ENCODE measurements at places on chromosomes 5 and 9.

DNA sequence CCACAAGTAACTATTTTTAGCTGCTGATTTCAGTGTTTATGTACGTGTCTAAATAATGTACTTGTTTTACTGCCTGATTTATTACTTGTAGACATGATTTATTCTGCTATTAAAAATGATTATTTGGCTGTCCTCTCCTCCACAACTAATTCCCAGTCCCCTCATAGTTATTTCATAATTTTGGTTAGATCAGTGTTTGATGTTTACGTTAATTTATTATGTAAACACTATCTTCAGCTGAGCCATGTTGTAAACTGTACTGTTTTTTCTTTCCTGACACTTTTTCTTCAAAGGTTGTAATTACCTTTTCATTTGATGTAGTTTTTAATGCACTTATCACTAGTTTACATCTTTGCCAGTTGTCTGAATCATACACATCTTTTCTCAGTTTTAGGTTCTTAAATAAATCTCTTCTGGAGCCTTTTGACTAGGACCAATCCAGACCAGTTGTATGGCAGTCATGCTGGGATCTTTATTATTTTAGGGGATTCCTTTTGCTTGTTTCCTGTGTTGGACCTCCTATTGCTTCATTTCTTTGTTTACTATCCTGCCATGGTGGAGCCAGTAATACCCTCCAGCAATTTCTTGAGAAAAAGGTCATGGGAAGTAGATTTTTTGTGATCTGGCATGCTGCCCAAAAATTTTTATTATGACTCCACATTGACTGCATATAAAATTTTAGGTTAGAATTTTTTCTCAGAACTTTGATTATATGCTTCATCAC, 16.1 kb downstream of the AP3S1 start:
- DNase-seq: no peak

DNA sequence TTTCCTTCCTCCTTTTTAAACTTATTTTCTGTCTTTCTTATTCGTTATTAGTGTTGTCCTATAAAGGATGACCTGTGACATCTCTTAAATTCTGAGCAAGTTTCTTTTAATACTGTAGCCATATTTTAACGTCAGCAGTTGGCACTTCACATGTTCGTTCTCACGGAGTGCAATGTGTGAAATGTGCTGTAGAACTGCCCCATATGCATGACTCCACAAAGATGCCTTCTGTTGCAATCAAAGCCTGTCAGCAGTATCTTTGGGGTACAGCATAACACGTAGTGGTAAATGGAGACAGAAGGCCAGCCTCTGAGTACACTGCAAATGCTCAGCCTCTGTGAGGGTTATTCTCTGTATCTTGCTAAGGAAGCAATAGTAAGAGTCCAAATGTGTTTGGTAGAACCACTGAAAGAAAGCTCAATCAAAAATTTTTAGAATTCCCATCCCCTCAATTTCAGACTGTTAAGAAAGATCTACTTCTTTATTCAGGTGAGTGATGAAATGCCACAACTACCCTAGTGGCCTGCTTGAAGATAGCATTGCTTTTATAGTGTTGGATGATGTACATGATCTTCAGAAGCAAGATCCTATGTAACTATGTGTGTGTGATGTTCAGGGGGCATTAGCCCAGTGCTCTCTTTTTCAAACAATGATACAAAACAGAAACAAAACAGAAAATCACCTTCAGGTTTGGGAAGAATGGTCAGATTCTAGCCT, 277.7 kb downstream of the TMEM167A start:
- no peak for DNase-seq

DNA sequence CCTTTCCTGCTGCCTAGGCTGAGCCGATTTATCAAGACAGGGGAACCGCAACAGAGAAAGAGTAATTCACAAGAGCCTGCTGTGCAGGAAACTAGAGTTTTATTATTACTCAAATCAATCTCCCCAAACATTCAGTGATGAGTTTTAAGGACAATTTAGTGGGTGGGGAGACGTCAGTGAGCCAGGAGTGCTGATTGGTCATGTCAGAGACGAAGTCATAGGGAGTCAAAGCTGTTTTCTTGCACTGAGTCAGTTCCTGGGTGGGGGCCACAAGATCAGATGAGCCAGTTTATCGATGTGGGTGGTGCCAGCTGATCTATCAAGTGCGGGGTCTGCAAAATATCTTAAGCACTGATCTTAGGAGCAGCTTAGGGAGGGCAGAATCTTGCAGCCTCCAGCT, 19.0 kb downstream of the SNX24 start:
- no peak for DNase-seq

DNA sequence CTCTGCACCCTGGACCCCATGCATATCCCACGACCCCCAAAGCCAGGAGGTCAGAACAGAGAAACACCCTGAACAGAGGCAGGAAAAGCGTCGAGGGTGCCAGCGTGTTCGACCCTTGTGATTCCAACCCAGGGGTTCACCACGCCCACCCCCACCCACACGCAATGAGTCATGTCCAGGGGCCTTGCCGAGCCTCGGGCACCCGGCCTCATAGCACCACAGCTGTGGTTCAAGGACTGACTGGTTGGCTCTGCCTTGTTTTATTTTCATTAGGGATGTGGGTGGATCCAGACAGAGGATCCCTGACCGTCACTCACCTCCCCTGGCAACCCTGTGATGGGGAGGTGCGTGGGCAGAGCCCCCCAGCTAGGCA, 9.5 kb upstream of the QSOX2 start:
- peak; percentile 20 for DNase-seq

DNA sequence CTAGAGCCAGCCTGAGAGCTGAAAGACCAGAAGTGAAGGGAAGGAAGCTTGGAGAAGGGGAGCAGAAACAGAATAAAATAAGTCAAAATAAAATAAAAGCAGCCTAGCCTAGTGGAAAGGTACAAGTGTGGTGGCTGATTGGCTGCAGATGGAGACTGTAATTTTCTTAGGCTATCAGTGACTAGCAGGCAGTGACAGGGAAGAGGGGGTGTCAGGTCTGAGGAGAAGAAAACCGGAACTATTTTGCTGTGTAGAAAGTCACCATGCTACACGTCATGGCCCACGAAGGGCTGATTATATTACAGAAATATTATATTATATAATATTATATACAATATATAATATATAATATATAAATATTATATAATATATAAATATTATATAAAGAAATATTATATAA, 98.1 kb upstream of the TAF11L2 start:
- no peak for DNase-seq

GRCh38 chr9:3243683-3244082, 282.1 kb downstream of the RFX3 start:
- DNase-seq: no peak

- DNase-seq: no peak
These were observed 86.2 kb upstream of the DHFR start for GRCh38 chr5:80740999-80741398.

GRCh38 chr5:164600929-164601535, 1095.6 kb downstream of the MAT2B start:
- no peak for DNase-seq

DNA sequence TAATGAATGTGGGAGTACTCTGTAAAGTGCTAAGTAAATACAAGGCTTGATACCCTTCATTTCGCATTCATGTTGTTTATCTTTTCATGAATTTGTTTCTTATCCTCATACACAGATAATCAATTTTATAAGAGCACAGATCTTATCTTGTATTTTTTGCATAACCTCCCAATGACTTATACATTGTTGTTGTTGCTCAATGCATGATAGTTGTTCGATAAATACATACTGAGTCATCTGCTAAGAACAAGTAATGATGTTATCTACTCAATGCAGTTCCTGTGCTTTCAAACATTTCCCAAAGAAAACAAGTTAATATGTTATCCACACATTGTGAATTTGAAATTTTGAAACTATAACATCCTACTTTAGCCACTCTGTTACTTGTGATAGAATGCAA, 60.7 kb downstream of the TAF11L14 start:
- DNase-seq: no peak

GRCh38 chr5:41057231-41057630, 13.9 kb downstream of the MROH2B start:
- no peak for DNase-seq

GRCh38 chr9:34177593-34178435, 1.0 kb upstream of the UBAP1 start:
- no peak for DNase-seq

DNA sequence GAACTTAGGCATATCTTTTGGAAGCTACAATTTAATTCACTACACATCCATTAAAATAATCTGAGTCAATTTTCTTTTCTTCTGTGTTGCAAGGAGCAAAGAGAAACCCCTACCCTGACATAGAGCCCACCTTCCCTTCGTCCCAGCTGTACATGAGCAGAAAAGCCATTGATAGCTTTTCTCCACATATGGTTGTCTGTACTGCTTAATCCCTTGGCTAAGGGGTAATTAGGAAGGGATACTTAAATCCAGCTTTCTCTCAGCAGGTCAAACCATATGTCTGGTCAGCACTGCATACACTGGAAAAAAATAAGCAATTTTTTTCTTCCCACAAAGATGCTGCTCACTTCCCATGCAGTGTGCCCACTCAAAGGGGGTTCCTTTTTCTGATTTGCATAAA, 94.7 kb upstream of the RAD23B start:
- no peak for DNase-seq

- no peak for DNase-seq
These were observed 222.7 kb downstream of the DCP2 start for GRCh38 chr5:113199122-113199905.

GRCh38 chr9:16543686-16544085, 326.8 kb downstream of the BNC2 start:
- no peak for DNase-seq

GRCh38 chr5:139379626-139380449, 3.3 kb downstream of the SLC23A1 start:
- no peak for DNase-seq

DNA sequence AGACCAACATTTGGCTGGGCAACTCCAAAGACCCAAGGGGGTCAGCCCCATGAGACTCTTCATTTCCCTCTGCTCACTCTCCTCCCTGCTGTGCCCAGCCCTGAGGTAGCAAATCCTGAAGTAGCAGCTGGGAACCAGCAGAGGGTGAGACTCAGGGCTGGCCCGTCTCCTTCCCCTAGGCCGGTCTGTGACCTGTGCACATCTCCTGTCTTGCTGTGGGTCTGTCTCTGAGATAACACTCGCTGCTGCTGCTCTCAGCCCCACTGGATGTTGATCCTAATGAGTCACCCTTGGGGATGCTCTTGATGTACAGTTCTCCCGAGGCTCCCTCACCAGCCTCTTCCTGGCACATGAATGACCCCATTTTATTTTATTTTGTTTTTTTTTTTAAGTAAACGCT, 7.3 kb upstream of the OR2V1 start:
- DNase-seq: no peak

- DNase-seq: peak; percentile 51
These were observed 56.8 kb upstream of the TEX48 start for GRCh38 chr9:114738581-114739316.

- DNase-seq: peak; percentile 74
These were observed at the start of gene APC for GRCh38 chr5:112737463-112738190. TSS of gene APC (plus strand) at chr5:112737885. CDS start at chr5:112754891, 17,006 bp downstream.

GRCh38 chr5:149770236-149770635, 40.1 kb downstream of the PPARGC1B start:
- DNase-seq: no peak

DNA sequence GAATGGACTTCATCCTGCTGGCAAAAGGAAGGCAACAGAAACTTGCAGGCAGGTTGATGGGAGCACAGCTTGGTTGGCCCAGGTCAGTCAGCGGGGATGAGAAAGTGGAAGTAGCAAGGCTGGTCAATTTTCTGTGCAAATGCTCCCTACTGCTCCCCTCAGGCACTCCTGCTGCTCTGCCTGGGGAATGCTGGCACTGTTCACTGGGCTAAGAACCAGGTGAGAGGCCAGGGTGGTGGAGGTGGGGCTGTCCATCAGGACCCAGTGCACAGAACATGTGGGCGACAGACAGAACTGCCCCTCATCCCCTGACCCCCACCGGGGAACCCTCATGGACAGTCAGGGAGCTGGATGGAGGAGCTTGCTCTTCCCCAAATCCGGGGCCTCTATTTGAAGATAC, 593.1 kb downstream of the IRX1 start:
- no peak for DNase-seq

GRCh38 chr5:150122158-150122510, 33.5 kb downstream of the PDGFRB start:
- peak; percentile 9 for DNase-seq

DNA sequence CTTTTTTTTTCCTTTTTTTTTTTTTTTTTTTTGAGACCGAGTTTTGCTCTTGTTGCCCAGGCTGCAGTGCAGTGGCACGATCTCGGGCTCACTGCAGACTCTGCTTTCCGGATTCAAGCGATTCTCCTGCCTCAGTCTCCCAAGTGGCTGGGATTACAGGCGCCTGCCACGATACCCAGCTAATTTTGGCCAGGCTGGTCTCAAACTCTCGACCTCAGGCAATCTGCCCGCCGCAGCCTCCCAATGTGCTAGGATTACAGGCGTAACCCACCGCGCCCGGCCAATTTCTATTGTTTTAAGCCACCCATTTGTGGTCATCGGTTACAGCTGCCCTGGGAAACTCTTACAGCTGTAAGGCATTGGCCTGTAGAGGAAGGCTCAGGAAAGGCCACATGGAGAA, 617.7 kb downstream of the GABRG2 start:
- DNase-seq: no peak

- DNase-seq: no peak
These were observed 36.1 kb downstream of the YIPF5 start for GRCh38 chr5:144134194-144134826.

GRCh38 chr5:52786391-52786790, 1.3 kb upstream of the ITGA1 start:
- DNase-seq: no peak

- DNase-seq: no peak
These were observed 45.2 kb downstream of the HSD17B3 start for GRCh38 chr9:96256800-96257199.

DNA sequence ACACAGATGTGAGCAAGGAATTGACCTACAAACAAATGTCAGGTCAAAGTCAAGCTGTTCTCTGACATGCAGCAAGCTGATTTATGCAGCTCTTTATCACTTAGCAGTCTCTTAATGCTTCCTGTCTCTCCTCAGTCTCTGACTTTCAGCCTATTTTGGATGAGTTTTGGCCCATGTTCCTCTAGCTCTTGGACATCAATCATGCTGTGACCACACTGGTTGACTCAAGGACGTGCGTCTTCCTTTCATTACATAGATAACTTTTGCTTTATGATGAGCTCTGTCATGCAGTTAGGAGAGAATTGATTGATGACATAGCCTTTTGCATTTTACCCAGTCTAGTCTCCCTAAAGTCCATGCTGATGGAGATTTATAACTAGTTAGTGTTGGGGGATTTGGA, 9.4 kb upstream of the REEP5 start:
- DNase-seq: no peak

GRCh38 chr9:86804011-86804410, 143.3 kb downstream of the GAS1 start:
- DNase-seq: no peak
